ENCODE measurements at places on chromosomes 6 and 20.

GRCh38 chr6:10558565-10558964 is 37.4 kb downstream of the GCNT2 start:
- no peak for DNase-seq

- DNase-seq: no peak
Measured at GRCh38 chr6:163437466-163437865, 22.9 kb downstream of the QKI start.

GRCh38 chr20:59631751-59632540 is 27.6 kb downstream of the PHACTR3 start:
- no peak for DNase-seq

GRCh38 chr6:68651011-68651985 is 16.2 kb downstream of the ADGRB3 start:
- no peak for DNase-seq

DNA sequence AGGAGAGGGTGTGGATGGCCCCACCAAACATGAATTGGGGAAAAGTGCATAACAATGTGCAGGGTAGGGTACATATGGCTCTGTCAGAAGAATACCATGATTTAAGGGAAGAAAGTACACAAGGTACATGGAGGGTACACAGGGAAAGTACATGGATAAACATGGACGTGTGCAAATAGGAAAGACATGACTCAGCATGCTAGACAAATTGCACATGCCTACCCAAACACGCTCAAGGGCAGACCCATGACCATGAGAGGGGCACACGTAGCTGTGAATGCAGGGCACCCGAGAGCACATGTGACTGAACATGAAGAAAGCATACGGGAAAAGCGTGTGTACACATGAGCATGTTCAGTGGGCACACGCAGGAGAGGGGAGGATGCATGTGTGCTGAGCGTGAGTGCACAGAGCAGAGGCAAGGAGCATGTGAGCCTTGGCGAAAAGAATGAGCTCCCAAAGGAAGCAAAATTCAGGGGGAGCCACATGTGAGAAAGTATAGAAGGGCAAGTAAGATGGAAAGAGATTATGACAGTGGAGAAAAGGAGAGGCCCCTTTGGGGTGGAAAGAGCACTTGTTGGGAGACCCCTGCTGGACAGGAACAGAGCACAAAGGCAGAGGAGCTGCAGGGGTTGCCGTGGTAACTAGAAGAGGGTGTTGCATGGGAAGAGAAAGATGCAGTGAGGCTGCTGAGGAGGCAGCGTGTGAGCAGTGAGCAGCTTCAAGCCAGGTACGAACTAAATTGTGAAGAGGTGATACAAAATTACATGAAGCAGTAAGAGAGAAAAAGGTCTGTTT is 17.8 kb downstream of the OR2H2 start:
- DNase-seq: no peak

Measured in stimulated activated CD8-positive, alpha-beta memory T cell treated with anti-CD3 and anti-CD28 coated beads, Interleukin-7, amount 100 ng/mL, for 24 hours (primary cell).